ENCODE measurements at places on chromosomes 2 and 18.

GRCh38 chr2:59694176-59694575, 859.3 kb downstream of the BCL11A start:
- peak; percentile 10 for DNase-seq

GRCh38 chr2:73075477-73076373, 4.2 kb upstream of the SFXN5 start:
- peak; percentile 82 for DNase-seq

DNA sequence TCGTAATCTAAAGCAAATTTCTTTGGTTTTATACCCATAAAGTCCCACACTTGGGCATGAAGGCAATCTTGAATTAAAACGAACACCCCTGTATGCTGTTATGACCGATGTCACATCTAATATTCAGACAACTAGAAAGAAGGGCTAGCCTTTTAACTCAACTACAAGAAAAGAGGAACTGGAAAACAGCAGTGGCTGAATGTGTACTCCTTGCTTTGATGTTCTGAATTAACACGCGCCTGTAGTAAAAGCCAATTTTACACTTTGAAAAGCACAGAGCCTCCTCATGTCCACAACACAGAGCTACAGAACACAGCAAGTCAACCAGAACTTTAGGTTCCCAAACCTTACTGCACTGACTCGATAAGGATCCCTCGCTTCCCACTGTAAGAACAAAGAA, 147.6 kb downstream of the HDAC4 start:
- no peak for DNase-seq

DNA sequence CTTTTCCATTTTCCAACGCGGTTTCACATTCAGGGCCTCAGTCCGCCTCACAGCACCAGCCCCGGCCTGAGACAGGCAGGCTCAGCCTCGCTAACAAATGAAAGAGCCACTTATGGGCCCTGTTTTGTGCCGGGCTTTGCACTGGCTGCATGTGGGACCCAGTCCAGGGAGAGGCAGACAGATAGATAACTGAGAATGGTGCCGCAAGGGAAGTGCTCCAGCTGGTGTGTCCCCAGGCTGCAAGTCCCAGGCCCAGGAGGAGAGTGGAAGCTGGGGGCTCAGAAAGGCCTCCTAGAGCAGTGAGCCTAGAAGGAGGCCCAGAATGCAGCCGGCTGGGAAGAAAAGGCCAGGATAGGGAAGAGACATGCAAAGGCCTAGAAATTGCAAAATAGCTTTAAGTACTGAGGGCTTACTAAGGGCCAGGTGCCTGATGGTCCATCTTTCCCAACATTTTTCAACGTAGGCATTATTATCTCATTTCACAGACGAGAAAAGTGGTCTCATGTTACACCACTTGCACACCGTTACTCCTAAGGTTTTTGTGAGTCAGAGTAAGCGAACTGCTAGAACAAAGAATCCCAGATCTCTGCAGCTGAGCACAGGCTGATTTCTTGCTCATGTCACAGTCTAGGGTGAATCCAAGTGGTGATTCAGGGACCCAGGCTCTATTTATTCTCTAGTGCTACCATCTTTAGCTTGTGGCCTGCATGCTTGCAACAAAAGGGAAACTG, 26.0 kb downstream of the ADRA2B start:
- DNase-seq: no peak

DNA sequence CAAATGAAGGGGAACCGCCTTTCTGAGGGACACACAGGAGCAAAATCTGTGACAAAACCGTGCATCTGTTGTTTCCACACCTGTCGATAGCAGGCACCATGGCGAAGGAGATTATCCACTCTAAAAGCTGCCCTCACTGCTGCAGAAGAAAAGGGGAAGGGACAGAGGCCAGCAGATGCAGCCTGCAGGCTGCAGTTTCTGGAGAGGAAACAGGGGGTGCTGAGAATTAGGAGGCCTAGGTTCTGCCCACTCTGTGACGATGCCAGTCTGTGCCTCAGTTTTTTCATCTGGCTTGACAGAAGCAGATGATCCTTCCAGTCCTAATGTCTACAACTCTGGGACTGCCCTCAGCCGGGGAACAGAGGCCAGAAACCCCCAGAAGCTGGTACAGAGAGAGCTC, 17.7 kb downstream of the PAX8 start:
- no peak for DNase-seq

DNA sequence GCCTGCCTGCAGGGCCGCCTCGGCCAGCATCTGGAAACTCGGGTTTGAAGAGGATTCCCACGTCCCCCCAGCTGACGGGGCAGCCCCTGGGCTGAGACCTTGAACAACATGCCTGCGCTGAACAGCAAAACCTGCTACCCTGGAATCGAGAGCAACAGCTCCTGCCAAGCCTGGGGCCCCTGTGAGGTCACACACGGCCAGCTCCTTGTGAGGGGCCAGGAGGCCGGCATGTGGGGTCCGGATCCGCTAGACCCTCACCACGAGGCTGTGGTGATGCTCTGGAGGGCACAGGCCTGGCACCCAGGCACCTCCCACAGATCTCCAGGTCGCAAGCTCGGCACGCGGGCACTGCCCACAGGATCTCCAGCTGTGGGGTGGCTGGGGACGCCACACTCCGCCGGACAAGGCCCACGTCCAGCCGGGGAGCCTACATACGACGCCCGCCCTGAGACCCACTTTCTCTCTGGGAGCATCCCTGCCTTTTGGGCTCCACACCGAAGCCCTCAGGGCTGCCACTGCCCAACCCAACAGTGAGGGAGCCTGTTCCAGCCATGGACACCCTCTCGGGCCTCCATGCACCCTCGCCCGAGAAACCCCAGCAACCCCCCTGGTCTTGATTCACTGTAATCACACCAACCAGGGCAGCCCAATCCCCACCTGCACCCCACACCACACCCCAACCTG, 34.1 kb downstream of the SLC66A2 start:
- no peak for DNase-seq

DNA sequence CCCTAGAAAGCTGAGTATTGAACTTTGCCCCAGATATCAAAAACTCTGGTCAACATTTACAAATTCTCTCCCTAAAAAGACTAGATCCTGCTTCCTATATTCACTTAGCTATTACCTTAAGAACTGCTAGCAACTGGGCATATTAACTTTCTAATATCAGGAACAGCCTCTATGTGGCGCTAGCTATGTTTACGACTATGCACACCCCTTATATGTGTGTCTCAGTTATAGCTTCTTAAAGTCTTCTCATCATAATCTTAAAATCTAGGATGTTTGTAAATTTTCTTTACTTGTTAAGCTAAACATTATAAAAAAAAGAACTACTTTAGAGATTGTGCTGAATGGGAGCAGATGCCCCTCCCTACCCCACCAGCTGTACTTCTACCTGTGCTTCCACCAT, 1.7 kb upstream of the STAMBP start:
- no peak for DNase-seq

GRCh38 chr18:49019446-49020045, 68.8 kb upstream of the SMAD7 start:
- no peak for DNase-seq

- peak; percentile 67 for DNase-seq
These were observed 115.7 kb upstream of the OSR1 start for GRCh38 chr2:19474128-19474527.

- no peak for DNase-seq
These were observed 62.7 kb downstream of the ZNF516 start for GRCh38 chr18:76432274-76432755.

- DNase-seq: no peak
These were observed 77.8 kb upstream of the TMEM200C start for GRCh38 chr18:5973099-5973498.

DNA sequence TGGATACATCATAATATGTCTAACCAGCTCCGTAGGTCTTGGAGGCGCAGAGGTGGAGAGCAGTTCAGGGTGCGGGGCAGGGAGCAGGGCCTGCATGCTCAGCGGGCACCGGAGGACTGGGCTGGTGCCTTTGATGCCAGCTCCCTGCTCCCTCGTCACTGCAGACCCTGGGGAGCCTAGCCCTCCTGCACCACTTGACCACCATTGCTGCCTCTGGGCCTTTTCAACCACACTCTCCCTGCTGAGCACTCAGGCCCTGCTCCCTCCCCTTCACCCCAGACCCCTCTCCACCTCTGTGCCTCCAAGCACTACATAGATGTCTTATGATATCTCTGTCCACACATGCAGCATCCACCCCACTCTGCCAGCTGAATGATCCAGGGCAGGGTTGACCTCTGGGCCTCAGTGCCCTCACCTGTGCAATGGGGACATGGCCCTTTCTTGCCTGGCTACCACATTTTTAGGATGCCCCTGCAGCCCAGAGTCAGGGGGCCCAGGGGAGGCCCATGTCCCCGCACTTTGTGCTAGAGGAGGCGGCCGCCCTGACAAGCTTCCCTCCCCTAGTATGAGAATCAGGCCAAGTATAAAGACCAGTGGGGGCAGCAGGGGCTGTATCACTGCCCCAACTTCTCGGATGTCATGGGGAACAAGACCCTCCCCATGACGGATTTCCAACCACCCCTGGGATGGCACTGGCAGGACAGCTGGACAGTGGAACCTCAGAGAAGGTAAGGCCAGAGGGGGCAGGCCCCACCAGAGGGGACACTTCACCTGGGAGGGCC, 46.3 kb downstream of the FER1L5 start:
- DNase-seq: no peak

DNA sequence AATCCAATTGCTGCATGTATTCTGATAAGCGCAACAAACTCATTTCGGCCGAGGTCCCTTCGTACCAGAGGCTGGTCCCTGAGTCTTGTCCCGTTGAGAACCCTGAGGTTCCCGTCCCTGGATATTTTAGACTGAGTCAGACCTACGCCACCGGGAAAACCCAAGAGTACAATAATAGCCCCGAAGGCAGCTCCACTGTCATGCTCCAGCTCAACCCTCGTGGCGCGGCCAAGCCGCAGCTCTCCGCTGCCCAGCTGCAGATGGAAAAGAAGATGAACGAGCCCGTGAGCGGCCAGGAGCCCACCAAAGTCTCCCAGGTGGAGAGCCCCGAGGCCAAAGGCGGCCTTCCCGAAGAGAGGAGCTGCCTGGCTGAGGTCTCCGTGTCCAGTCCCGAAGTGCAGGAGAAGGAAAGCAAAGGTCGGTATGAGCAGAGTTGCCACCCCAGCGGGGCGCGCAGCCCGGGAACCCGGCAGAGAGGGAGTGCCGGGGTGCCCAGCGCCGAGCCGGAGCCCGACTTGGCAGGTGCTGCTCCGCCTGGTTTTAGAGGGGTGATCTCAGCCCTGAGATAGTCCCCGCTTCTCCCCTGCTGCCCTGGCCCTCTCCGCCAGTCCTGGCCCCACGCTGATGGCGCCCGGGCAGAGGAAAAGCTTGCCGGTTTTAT, 714 bp downstream of the HOXD10 start:
- no peak for DNase-seq

GRCh38 chr2:44367591-44367990, 5.8 kb downstream of the CAMKMT start:
- DNase-seq: no peak

GRCh38 chr18:24054130-24054529, 39.6 kb downstream of the TTC39C start:
- peak; percentile 44 for DNase-seq

DNA sequence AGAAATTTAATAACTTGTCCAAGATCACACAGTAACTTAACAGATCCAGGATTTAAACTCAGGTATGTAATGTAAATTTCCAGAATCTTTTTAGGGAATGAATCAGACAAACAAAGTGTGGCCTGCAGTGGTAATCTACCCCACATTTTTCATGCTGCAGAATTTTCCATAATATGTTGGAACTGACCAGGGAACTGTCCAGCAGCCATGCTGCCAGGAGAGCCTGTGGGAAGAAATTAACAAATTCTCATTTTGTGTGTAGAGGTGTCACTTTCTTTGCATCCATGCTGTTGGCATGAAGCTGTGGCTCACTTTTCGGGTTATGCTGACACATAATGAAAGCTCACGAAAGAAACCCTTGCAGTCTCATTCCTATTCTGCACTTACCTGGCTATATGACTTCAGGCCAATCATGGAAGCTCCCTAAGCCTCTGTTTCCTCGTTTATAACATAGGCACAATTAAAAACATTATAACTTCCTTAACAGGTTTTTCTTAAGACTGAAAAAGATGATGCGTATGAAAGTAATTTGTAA, 54.7 kb downstream of the CDKL4 start:
- DNase-seq: no peak

GRCh38 chr18:55863876-55864275, 275.9 kb upstream of the TCF4 start:
- DNase-seq: peak; percentile 62

GRCh38 chr18:73352546-73352945, 484.8 kb upstream of the NETO1 start:
- no peak for DNase-seq

GRCh38 chr2:131115752-131116151, 10.6 kb downstream of the PLEKHB2 start:
- DNase-seq: no peak

DNA sequence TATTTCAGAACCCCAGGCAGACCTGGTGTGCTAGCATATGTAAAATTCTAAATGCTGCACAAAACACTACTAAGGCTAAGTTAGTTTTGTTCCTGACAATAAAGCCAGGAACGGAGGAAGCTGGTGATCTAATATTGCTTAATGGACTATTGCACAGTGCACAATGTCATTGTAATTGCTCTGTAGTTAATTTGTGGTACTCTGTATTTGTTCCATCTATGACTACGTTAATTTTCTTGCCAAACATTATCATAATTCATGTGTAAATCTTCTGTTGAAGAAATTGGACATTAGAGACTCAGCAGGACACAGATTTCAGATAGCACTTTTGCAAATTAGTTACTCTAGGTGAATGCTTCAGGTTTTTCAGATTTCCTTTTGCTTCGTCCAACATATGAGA, 232.3 kb downstream of the RIT2 start:
- no peak for DNase-seq

- peak; percentile 30 for DNase-seq
These were observed 66.4 kb downstream of the PRELID3A start for GRCh38 chr18:12474146-12474545.

GRCh38 chr2:45705233-45705632, 53.8 kb downstream of the PRKCE start:
- DNase-seq: no peak

DNA sequence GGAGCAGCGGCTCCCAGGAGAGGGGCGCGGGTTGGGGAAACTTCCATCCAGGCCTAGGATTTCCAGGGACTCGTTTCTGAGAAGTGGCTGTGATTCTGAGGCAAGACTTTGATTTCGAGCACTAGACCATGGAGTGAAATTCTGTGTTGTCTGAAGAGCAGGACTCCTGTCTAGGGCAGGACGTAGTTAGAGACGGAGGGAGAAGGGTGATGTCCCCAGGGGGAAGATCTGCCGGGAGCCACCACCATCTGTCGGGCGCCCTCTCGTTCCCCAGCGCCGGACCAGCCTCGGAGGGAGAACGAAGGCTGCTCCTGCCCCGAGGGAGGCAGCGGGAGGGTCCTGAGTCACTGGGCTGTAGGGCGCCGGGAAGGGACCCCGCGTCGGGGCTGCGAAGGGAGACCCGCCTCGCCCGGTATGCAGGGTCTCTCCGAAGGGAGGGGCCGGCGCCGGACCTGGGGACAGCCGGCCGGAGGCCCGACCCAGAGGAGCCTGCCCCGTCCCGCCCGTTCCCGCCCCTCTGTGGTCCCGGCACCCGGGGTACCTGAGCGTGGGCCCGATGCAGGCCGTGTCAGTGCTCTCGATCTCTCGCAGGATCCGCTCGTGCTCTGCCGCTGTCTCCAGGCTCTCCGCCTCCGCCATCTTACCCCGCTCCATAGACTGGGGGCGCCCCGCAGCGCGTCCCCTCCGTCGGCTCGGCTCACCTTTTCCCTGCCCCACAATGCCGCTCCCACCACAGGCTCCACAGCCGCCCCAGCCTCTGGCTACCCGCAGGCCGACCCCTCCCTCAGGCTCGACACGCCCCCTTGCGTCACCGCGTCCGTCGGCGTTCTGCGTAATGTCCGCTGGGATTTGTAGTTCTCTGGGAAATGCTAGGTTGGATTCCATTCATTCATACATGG, at the start of gene EXOC6B:
EXOC6B (minus strand) TSS at position 777 of the 899 bp plus-strand sequence.
- peak; percentile 93 for DNase-seq
